ENCODE measurements at places on chromosomes 5 and 9.

- DNase-seq, result no peak
Observed at GRCh38 chr5:170113522-170113900, 7.8 kb downstream of the FOXI1 start.

DNA sequence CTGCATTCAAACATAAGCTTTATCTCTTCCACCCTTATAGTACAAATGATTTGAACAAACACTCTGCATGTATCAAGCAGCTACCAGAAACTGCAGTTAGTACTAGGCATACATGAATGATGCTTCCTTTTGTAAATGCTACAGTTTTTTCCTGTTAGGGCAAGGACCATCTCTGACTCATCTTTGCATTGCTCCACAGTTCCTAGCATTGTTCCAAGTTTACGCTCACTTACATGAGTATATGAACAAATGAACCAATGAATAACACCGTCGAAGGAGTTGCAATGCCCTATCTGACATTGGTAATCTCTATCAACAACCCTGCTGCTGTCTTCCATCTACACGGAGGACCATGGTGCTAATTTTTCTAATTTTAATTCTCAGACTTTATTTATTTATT lies 2.1 kb upstream of the ALDH7A1 start:
- no peak for DNase-seq

DNA sequence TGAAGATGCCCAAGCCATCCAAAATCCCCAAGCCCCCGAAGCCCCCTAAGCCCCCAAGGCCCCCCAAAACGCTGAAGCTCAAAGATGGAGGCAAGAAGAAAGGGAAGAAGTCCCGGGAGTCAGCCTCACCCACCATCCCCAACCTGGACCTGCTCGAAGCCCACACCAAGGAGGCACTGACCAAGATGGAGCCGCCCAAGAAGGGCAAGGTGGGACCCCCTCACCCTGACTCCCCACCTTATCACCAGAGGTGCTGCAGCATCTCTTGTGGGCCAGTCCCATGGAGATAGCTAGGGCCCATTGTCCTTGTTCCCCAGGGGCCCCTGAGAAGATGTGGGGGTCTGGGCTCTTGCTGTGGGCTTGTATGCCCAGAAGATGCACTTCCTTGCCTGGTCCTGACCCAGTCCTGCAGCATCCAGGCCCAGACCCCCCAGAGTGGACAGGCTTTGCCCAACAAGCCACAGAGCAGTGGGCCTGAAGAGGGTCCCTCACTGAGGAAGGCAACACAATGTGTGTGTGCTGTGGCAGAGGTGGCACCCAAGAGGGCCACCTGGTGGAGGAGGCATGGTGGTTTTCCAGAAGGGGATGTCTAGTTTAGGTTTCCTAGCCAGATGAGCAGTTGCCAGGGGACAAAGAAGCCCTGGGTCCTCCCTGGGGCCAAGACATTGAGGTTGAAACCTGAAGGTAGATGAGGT lies 84.1 kb downstream of the PHF2 start:
- no peak for DNase-seq

GRCh38 chr5:144329681-144330080 lies 159.0 kb downstream of the KCTD16 start:
- no peak for DNase-seq

GRCh38 chr5:176632745-176633144 lies 2.3 kb downstream of the EIF4E1B start:
- no peak for DNase-seq

GRCh38 chr9:76082057-76082456 lies 191.6 kb downstream of the PCSK5 start:
- DNase-seq, result no peak

GRCh38 chr9:38033941-38034340 lies 35.1 kb downstream of the SHB start:
- DNase-seq, result no peak

- DNase-seq, result no peak
Observed at GRCh38 chr9:14251154-14252071, 62.5 kb downstream of the NFIB start.

GRCh38 chr9:82081496-82081895 lies 92.9 kb downstream of the SPATA31D1 start:
- DNase-seq, result no peak

DNA sequence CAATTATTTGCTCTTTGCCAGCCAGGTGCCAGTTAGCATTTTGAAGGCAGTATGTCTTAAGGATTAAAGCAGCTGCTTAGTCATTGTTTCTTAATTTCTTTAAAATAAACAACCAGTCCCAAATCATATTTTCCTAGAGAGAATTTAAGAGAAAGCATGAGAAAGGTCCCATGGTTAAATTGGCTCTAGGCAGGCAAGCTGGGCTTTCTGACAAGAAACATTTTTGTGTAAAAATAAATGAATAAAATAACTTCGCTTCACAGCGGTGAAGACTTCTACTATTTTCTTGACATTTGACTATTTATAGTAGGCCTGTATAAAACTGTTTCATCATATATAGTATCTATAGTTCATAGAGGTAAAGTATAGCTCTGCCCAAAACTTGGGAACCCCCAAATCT lies 617.7 kb upstream of the C9orf72 start:
- no peak for DNase-seq

GRCh38 chr5:2902742-2903297 lies 151.3 kb upstream of the IRX2 start:
- DNase-seq, result no peak

- no peak for DNase-seq
Observed at GRCh38 chr5:63794296-63794695, 167.9 kb downstream of the HTR1A start.

DNA sequence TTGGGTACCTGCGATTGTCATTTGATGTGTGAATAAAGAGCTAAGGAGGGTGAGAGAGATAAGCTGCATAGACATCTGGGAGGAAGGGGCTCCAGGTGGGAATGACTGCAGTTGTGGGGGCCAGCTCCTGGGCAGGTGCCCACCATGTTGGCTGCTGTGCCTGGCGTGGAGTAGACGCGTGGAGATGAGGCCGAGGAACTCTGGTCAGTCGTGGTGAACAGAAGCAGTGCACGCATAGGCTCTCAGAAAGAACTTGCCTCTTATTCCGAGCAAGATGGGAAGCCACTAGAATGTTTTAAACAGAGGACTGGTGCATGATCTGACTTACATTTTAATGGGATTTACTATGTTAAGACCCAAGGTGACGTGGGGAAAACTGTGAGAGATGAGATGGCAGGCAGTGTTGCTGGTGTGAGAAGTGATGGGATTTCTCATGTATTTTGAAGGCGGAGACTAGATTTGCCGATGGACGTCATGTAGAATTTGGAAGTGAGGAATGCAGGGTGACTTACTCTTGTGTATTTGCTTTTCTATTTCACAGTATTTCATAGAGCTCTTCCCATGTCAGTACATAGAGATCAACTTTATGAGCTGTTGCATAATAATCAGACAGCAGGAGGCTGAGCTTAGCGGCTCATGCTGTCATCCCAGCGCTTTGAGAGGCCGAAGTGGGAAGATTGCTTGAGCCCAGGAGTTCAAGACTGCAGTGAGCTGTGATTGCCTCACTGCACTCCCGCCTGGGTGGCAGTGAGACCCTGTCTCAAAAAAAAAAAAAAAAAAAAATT lies 71.1 kb downstream of the EHMT1 start:
- DNase-seq, result no peak

DNA sequence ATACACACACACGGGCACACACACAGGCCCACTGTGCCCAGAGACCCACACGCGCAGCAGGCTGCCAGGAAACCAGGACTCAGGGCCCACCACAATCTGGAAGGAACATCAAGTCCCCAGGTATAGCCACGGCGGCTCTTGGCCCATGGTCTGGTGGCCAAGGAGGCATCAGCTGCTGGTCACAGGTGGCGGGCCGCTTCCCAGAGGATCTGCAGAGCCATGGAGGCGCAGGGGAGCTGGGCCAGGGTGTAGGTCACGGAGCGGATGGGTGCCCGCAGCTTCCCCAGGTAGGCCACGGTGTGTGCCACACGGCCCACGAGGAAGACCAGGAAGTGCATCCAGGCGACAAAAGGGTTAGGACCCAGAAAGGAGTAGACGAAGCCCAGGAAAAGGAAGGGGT lies 13.4 kb downstream of the PTGES start:
- no peak for DNase-seq

DNA sequence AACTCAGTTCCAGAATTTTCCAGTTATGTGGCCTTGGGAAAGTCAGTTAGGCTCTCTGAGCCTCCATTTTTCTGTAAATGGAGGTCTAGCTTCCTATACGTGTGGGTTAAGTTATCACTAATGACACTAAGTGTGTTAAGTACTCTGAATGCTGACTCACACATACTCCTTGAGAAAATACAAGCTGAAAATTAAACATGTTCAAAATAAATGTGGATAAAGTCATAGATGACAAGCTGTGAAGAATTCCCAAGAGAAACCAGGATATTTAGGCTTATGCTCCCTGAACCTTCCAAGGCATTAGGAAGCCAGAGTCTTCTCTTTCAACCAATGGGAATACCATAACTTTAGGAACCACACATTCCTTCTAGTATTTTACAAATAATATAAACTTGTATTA lies 58.1 kb downstream of the ABCA1 start:
- no peak for DNase-seq

DNA sequence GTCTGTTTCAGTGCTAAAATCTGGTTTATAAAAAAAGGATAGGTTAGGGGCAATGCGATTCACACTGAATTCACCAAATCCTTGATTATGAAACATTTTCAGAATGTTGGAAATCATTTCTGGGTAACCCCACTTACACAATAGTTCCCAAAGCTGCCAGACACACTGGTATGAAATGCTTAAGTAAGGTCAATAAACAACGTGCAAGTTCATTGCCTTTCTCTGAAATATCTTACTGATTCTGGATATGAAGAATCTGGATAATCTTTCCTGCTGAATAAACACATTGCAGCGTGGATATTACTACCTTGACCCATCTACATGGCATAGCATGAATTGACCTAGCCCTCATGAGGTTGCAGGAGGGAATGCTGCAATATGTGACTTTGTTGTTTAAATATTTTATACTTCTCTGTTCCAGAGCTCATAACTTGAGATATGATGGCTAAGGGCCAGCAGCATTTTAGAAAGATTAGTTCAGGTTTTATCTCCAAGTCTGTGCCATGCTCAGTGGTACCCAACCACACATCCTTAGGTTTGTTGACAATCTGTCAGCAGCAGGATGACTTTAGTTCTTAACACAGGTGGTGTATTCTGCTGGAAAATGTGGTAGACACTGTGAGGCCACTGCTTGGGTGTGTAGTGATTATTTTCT lies 121.0 kb downstream of the NREP start:
- DNase-seq, result no peak

DNA sequence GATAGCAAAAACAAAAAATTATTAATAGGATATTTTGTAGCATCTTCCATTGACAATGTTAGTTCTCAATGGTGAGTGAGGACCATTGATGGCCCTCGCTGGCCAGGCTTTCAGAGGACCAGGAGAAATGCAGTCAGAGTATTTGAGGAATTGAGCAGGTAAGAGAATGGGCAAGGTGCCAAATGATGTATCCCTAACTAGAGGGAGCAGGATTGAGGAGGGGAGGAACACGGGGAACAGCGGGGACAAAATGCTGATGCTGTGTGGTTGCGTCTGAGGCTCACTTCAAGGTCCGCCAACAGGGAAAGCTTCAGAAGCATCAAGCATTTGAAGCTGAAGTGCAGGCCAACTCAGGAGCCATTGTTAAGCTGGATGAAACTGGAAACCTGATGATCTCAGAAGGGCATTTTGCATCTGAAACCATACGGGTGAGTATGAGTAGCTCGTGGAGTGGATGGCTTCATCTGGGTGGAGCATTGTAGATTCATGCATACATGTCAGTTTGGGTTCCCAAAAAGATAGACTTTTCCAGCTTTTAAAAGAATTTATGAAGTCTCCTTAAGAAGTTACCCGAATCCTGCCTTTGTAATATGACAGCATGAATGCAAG lies 16.2 kb downstream of the SPTAN1 start:
- no peak for DNase-seq

DNA sequence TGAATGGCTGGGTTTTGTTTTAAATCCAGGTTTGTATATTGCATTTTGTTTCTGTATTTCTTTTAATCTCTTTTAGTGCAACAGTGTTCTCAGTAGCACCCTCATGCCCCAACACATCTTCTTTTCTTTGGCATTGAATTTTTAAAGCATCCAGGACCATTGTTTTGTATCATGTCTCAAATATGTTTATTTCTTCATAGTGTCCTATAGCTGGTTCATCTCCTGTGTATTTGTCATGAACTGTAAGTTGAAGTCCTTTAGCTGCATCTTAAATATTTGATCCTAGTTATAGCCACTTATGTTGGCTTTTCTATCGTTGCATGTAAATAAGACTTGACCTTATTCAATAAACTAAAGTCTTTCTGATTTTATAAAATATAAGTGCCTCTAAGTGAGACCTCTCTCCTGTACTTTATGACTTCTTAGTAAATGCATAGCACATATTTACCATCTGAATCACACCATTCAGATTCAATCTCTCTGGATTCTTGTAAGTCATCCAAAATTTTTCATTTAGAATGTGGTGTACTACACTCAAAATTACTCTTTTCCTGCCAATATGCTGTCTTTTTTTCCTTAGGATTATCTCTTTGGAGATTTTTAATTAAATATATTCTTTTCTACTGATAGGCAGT lies 21.0 kb upstream of the ERCC6L2 start:
- no peak for DNase-seq

- no peak for DNase-seq
Observed at GRCh38 chr5:178322736-178323540, 90.3 kb upstream of the PHYKPL start.

GRCh38 chr5:6495433-6496206 lies 47.0 kb downstream of the UBE2QL1 start:
- DNase-seq, result no peak

- no peak for DNase-seq
Observed at GRCh38 chr5:169701910-169702451, 64.9 kb downstream of the DOCK2 start.

GRCh38 chr5:180648658-180649296 lies 623 bp downstream of the FLT4 start:
- DNase-seq, result no peak

- no peak for DNase-seq
Observed at GRCh38 chr5:158940977-158941376, 158.7 kb downstream of the EBF1 start.

DNA sequence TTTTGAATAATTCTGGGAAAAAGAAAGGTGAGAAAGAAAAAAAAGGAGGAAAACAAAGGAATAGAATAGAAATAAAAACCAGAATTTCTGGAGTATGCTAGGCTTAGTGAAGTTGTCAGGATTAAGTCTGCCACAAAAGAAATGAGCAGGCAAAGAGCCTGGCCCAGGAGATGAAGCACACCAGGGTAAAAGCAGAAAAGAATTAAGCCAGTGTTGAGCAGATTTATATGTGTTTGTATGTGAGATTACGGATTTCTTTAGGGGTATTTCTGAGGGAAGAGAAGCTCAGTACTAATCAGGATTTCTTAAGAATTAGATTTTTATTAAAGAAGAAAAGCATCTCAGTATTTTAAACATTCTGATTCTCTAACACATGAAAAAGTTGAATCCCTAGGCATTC lies 74.5 kb downstream of the MRPS27 start:
- DNase-seq, result no peak

GRCh38 chr9:14193328-14193990 lies 120.5 kb downstream of the NFIB start:
- no peak for DNase-seq

- DNase-seq, result no peak
Observed at GRCh38 chr9:94746541-94747370, 20.3 kb downstream of the AOPEP start.

- DNase-seq, result no peak
Observed at GRCh38 chr5:21685522-21685921, 1167.6 kb downstream of the CDH12 start.

All from stimulated activated CD8-positive, alpha-beta memory T cell treated with anti-CD3 and anti-CD28 coated beads, Interleukin-4, amount 100 ng/mL, for 4 hours (primary cell).